CD8-positive, alpha-beta memory T cell (primary cell): ENCODE measurements at places on chromosomes 4 and X.
A peak's percentile ranks its signal among the peaks of the same experiment; 100 is the strongest.

DNA sequence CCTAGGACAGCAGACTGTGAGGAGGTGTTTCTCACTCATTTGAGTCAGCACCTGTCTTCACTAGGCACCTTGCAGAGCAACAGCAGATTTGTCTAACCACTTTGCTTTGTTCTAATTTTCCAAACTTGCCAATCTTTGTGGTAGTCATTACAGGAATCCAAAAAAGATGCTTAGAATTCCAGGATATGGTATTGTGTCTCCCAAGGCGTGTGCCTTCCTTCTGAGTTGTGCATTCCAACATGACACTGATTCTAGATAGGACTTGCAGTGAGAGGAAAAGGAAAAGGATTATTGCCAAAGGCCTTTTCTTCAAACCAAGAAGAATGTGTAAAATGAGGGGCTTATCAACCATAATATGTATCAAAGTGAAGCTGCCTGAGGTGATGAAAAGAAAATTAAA lies 126.2 kb downstream of the MAPK10 start:
- DNase-seq, result no peak

GRCh38 chr4:41446981-41447725 lies 90.8 kb upstream of the LIMCH1 start:
- no peak for DNase-seq

- DNase-seq, result no peak
Observed at GRCh38 chr4:5186271-5187064, 135.2 kb downstream of the STK32B start.

- DNase-seq, result no peak
Observed at GRCh38 chr4:186845137-186845842, 121.6 kb upstream of the FAT1 start.

- DNase-seq, result no peak
Observed at GRCh38 chr4:166197166-166197565, 324.1 kb downstream of the TLL1 start.

DNA sequence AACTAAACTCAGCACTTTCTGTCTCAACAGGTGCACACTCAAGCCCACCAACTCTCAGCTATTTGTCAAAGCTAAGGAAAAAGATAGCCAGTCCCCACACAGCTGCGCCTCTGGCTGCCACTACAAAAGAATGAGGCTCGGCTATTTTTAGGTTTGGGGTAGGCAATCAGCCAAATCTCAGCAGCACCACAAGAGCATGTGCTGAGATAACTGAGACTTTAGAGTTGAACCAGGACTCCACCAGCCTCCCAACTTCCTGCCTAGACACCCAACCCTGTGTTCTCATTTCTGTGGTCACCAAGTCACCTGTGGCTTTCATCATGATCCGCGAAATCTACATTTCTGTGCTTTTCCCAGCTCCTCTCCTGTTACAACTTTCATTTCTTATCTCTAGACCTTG lies 28.0 kb downstream of the DMD start:
- DNase-seq, result no peak

DNA sequence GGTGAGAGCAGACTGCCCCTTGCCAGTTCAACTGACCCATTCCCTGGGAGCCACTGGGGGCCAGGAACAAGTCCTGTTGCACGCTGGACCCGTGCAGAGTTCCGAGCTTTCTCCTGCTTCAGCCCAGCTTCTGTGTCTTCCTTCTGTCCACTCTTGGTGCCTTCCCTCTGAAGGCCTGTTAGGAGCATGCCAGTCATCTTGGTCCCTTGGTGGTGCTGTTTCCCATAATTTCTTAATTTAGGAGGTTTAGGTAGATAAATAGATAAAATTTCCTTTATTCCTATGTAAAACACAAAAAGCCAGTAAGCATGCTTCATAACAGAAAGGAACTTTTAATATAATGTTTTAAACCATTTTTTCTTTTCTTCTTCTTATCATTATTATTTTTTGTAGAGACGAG lies 672.7 kb downstream of the CCSER1 start:
- DNase-seq, result no peak

- DNase-seq, result no peak
Observed at GRCh38 chrX:21907260-21907659, 33.2 kb upstream of the SMS start.

DNA sequence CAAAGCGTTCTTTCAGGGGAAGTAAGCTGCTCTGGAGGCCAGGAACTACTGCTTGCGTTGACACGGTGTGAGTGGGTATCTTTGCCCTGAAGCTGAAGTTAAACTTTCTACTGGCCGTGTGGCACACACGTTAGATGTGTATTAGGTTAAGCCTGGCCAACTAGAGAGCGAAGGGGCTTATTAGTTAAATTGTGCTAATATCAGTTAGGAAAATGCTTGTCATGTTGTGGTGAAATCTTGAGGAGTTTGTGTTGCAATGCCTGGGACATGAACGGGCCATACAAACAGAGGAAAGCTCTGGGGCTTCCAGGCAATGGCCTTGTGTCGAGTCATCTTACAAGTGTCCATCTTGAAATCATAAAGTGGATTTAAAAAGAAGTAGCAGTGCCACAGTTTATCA lies 62.6 kb downstream of the NSUN7 start:
- DNase-seq, result no peak

DNA sequence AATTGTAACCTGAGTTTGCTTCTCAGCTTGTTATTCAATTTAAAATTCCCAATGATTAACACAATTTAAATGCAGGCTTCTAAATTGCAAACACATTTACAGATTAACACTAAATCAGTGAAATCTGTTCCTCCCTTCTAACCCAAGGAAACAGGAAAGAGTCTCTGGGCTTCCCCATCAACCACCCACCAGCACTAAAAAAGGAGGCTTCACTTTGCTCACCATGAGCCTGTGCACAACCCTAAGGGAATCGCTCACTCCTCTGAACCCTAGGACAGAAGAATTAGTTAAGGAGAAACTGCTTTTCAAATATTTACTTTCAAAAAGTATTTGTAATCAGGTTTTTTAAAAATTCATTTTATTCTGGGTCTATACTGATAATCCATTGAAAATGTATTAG lies 155.3 kb downstream of the COL25A1 start:
- no peak for DNase-seq

- DNase-seq, result no peak
Observed at GRCh38 chr4:121233982-121234381, 69.9 kb upstream of the TNIP3 start.

DNA sequence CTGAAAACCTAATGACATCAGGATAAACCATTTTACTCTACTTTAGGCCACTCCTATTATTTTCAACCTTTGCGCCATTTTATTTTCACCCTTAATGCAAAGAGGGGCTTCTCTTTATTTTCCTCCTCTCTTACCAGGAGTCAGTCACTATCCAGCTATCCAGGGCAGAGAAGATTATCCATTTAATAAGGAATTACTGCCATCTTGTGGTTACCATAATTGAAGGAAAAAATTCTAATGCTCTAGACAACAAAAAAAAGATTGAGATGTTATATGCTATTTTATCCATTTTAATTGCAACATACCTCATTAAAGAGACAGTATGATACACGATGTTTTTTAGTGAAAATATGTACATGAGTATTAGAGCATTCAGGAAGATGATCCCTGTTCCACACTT lies 514.5 kb upstream of the FAM241A start:
- DNase-seq, result no peak

- DNase-seq, result no peak
Observed at GRCh38 chr4:22019676-22020075, 71.1 kb upstream of the KCNIP4 start.

- DNase-seq, result no peak
Observed at GRCh38 chrX:101429934-101430333, 21.9 kb downstream of the HNRNPH2 start.

DNA sequence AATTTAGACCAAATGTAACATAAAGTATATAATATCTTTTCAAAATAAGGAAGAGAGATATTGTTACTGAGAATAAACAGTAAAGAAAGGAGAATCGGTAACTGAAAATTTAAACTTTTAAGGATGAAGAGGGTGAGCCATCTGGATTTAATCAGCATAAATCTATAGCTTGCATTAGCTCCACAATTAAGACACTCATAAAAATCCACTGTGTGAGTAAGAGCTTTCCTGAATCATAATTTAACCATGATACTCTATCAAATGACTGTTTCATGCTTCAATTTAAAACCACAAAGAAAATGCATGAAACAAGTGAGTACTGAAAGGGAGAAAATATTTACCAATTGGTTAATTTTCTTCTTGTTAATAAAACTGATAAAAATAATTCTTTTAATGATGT lies 951.5 kb upstream of the SLIT2 start:
- DNase-seq, result no peak

DNA sequence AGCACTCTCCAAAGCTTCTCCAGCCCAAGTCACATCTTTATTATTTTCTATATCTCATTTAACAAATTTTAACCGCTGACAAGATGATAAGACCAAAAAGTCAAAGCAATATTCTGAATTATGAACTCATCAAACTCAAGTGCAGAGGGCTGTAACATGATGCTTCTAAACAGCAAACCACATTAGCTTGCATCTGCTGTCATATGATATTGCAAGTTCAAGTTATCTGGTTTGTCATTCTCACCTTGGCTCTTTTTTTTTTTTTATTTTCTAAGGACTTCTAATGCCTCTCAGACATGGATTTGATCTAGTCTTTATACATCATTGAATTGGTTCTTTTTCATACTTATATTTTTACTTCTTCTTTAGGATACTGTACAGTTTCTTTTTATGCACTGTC lies 93.4 kb downstream of the SLC10A7 start:
- DNase-seq, result no peak

DNA sequence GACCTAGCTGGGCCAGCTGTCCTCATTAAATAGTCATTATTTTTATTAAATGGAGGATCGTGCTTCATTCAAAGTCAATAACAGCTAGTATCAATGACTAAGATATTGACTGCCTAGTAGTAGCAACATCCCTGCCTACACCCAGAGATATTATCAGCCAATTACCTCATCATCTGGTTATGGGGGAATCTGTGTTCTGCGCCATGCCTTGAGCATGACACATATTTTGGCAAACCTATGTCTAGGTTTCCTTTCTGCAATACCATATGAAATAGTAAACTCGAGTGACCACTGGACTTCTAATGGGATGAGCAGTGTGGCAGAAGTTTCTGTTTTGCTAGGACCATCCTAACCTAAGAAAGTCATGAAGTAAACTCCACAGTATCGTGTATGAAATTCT lies 50.0 kb upstream of the AADAT start:
- DNase-seq, result no peak

- DNase-seq, result peak; percentile 61
Observed at GRCh38 chr4:4387531-4388310, 819 bp downstream of the NSG1 start.

DNA sequence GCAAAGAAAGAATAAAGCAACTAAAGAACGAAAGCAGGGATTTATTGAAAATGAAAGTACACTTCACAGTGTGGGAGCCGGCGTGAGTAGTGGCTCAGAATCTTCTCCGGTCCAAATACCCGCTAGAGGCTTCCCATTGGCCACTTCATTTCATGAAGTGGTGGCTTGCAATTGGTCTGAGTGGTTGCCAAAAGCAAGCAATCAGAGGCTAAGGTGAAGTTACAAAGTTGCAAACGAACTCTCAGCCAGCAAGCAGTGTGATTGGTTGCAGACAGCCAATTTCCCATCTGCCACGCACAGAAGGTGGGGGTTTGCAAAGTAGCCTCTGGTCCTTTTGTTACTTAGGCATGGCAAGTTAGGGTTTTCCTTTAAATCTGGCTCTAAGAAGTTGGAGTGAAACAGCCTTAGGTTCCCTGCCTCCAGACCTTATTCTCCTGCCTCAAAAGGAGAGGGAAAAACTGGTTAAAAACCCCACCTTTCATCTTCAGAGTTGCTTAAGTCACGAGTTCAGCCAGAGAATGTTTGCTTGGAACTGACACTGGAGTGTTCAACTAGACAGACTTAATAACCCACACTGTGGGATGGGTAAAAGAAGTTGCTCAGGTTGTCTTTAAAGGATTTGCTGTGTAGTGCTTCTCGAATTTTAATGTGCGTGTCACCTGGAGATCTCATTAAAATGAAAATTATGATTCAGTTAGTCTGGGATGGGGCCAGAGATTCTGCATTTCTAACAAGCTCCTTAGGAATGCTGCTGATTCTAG lies 6.9 kb upstream of the CLOCK start:
- DNase-seq, result peak; percentile 8

GRCh38 chrX:51878056-51878455 lies 15.4 kb upstream of the MAGED1 start:
- no peak for DNase-seq

DNA sequence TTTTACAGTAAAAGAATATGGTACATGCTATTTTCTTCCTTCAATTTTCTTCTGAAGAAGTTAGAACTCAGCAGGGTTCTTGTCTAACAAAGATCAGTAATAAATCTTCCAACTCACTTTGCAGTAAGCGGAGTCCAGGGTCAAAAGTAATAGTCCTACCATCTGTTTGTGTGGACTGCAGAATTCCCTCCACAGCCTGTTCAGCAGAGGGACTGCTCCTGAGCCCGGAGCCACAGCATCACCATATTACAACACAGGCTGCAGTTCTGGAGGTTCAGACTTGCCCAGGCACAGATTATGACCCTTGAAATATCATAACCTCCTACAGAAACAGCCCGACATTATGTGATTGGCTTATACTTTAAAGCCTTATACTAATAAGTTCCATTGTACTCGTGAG lies 10.3 kb downstream of the FHDC1 start:
- DNase-seq, result no peak

GRCh38 chr4:137541876-137542646 lies 9.8 kb upstream of the PCDH18 start:
- DNase-seq, result no peak

DNA sequence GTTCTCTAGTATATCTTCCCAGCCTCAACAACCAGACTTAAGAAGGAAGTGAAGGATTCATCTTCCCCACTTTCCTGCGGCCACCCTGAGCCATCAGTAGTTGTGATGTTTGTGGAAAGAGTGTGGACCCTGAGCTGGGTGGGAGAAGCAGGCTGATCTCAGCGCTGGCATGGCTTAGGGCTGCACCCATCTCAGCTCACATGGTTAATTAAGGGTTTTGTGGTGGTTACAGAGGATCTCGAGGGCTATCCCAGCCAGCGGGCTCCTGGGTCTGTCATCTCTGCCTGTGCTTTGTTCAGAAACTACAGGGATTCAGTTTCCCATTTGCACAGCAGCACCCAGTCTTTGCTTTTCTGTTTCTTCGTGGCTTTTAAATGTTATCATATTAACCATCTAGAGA lies 163.4 kb downstream of the PTTG2 start:
- DNase-seq, result no peak

DNA sequence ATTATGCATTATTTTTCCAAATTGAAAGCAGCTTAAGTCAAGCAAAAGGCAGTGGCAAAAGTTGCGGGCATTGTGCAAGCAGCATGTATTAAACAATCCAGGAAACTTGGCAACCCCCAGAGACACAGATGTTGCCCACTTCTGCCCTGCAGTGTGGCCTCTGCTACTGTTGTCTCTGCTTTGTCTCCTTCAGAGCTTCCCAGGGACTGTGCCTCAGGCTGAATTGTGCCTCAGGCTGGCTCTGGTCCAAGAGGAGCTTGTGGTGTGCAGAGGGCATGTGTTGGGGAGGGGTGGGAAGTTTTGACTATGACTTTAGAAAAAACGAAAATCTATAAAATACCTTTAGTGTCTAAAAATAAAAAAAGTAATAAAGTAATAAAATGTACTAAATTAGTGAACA lies 201.4 kb downstream of the CCSER1 start:
- no peak for DNase-seq
